ENCODE measurements at places on chromosomes 1 and 21.

GRCh38 chr1:180386745-180387367 is 115.5 kb downstream of the ACBD6 start:
- DNase-seq: peak; percentile 14

DNA sequence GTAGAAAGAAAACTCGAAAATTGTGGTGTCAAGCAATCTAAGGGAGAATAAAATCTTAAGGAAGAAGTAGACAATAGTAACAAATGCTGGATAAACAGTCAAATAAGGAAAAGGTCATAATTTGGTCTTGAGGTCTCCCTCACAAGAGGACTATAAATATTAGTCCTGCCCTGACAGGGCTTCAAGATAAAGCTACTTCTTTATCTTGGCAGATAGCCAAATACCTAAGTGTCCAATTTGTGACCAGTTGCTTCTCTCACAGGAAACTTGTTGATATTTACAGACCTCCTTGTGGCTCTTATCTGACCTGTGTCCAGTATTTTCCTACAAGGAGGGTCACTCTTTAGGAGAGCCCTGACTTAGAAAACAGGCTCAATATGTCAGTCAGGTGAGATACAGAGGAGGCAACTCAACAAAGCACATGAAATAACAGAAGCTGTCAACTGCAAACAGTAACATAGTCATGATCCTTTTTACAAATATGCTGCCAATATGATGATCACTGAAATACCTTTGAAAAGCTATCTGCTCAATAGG is 88.8 kb downstream of the TNNI3K start:
- no peak for DNase-seq

DNA sequence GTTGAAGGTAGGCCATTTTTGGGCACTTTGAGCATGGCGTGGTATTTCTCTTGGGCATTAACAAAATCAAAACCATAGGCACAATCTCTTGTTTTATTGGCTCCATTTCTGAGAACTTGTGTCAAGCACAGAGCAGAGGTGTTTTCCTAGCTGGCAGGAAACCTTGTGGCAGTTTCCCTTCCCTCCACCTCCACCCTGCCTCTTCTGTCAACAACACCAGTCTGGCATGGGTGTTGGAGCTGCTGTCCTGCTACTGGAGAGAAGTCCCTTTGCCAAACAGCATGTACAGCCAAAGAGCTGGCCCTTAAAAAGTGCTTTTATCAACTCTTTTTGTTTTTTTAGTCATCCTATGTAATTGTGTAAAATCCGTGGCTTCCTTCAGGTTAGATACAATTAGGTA is 16.0 kb downstream of the ATP1A1 start:
- DNase-seq: no peak

DNA sequence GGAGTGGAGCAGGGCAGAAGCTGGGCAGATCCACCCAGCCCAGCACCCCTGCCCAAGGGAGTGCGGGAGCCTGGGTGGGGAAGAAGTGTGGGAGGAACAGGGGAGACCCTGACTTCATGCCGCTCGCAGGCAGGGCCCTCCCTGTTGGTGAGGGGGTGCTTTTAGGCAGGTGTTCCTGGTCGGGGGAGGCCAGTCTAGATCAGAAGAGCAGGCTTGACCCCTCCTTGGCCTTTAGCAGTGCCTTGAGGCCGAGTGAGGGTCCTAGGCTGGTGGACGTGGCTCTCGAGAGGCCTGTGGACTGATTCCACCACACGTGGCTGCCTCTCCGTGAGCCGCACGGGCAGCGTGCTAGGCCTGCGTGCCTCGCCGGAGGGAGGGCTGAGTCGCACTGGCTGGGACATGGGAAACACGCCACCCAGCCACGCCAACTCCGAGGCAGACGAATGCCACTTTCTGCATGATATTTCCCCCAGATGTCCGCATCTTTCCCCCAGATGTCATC is 19.4 kb upstream of the COL18A1 start:
- no peak for DNase-seq

- DNase-seq: no peak
These were observed 33.8 kb downstream of the RSPH1 start for GRCh38 chr21:42461881-42462877.

DNA sequence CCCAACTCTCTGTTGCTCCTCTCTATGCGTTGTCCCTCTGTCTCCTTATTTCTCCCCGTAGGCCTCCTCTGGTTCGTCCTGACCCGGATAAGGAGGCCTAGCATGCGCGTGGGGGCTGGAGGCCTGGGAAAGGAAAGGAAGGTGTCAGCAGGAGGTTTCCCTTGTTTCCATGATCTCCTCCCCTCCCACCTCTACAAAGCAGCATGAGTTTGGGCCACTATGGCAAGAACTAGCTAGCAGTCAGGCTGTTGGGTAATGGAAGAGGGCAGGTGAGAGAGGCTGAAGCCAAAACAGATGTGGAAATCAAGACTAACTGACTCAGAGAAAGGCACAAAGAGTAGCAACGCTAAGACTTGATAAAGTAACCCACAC is 687 bp upstream of the SEMA6C start:
- DNase-seq: peak; percentile 50

DNA sequence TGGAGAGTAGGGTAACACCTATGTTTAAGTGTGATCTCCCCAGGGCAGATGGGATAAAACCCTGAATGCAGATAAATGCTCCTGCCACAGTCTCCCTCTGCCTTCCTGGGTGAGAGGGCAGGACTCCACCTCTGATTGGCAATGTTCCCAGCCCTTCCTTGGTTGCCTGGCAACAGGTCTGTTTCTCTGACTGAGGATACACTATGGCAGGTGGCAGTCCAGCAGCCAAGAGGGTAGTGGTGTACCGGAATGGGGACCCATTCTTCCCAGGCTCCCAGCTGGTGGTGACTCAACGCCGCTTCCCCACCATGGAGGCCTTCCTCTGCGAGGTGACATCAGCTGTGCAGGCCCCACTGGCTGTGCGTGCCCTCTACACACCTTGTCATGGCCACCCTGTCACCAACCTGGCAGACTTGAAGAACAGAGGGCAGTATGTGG is at the start of gene DCDC2B:
TSS of gene DCDC2B (plus strand) at position 199 of the 438 bp plus-strand sequence. CDS start at position 204, 5 bp downstream.
- peak; percentile 46 for DNase-seq

DNA sequence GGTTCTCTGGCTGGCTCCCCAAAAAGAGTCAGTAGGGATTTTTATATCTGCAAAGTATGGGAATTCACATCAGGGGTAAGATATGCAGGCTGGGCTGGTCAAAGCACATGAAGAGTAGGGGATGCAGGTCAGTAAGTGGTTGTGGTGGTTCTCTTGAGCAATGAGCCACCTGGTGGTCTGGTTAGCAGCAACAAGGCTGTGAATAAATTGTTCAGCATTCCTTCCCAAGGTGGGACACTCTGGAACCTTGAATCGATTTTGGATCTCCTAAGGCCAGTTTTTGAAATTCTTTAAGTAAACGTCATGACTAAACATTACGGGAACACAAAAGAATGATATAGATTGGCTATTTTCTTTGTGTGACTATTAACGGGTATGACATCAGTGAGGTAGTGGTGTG is 563.0 kb upstream of the NEGR1 start:
- peak; percentile 15 for DNase-seq

- DNase-seq: peak; percentile 93
These were observed 62.3 kb downstream of the OPTC start for GRCh38 chr1:203556047-203556851.

GRCh38 chr1:38523568-38523939 is 336.0 kb downstream of the RRAGC start:
- no peak for DNase-seq

DNA sequence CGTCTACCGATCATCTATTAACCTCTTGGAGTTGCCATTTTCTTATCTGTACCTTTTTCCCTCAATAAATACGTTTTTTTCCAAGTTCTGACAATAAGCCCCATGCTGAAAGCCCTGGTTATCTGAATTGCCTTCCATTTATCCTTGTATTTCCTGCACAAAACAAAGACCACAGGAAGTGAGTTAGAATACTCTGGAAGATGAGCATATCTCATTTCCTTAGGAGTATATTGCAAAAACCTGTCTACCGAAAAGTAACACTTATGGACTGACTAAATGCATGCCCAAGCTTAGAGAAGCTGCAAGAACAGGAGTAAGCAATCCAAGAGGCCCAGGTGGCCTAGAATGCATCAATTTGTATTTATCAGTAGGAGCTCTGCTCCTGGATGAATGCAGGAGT is 39.9 kb downstream of the DIRAS3 start:
- peak; percentile 21 for DNase-seq

DNA sequence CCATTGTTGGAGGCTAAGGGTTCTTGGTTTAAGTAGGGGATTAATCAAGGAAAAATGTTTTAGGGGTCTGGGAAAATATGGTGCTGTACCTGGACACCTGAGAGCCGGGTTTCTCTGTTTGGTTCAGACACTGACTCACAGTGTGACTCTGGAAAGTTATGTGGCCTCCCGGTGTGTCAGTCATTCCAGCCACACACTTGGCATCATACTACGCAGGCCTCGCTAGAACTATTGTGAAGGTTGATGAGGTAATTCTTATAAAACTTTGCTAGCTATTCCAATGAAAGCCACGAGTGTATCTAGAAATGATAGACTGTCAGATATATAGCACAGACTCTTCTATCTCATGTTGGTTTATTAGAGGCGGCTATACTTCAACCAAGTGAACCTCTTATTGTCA is 4.8 kb upstream of the CAMSAP2 start:
- no peak for DNase-seq

- no peak for DNase-seq
These were observed 58.5 kb downstream of the SERBP1 start for GRCh38 chr1:67371681-67372080.

DNA sequence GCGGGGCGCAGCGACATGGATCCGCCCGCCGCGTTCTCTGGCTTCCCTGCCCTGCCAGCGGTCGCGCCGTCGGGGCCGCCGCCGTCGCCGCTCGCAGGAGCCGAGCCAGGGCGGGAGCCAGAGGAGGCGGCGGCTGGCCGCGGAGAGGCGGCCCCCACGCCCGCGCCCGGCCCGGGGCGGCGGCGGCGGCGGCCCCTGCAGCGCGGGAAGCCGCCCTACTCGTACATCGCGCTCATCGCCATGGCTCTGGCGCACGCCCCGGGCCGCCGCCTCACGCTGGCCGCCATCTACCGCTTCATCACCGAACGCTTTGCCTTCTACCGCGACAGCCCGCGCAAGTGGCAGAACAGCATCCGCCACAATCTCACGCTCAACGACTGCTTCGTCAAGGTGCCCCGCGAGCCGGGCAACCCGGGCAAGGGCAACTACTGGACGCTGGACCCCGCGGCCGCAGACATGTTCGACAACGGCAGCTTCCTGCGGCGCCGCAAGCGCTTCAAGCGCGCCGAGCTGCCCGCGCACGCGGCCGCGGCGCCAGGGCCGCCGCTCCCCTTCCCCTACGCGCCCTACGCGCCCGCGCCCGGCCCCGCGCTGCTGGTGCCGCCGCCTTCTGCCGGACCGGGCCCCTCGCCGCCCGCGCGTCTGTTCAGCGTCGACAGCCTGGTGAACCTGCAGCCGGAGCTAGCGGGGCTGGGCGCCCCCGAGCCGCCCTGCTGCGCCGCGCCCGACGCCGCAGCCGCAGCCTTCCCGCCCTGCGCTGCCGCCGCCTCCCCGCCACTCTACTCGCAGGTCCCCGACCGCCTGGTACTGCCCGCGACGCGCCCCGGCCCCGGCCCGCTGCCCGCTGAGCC is 459 bp downstream of the FOXE3 start:
- no peak for DNase-seq

GRCh38 chr1:240027059-240027462 is 64.6 kb upstream of the FMN2 start:
- DNase-seq: peak; percentile 62

DNA sequence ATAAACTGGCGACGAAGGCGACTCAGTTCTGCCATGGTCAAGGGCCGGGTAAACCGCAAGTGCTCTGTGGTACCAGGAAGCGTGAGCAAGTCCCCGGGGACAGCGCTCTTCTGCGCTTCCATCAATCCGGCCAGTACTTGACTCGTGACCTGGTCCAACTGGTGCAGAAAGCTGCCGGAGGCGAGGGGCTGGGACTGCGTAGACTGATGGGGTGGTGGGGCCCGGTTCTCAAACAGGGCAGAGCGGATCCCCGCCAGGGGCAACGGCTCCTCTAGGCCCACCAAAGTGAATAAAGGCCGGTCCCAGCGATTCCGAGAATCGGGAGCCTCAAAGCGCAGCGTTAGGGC is 852 bp downstream of the KTI12 start:
- peak; percentile 84 for DNase-seq

DNA sequence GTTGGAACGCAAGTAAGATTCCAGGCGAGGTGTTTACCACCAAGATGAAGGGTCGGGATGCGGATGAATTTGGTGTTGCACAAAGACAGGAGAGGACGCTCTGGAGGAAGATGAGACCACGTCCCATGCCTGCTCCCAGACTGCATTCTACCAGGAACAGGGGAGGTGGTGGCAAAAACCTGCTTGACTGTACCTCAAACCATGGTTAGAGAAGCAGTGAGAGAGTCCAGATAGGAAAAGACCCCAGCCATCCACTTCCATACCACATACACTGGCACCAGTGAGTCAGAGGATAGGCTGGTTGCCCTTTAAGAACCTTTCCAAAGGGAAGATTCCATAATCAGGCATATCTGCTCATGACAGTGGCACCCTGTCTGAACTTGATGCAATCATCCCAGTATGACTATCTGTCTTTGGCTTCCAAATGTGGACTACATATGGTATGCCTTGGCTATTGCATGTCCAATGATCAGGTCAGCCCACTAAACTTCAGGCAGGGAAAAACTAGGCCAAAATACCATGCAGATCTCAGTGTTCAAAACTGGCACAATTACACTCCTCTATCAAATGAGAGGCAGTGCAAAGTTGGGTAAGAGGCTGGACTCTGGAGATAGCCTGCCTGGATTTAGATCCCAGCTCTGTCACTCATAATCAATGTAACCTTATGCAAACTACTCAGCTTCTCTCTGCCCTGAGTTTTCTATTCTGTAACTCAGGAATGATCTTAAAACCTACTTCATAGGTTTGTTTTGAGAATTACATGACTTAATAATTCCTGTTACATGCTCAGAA is 20.6 kb downstream of the NPR1 start:
- DNase-seq: peak; percentile 86

DNA sequence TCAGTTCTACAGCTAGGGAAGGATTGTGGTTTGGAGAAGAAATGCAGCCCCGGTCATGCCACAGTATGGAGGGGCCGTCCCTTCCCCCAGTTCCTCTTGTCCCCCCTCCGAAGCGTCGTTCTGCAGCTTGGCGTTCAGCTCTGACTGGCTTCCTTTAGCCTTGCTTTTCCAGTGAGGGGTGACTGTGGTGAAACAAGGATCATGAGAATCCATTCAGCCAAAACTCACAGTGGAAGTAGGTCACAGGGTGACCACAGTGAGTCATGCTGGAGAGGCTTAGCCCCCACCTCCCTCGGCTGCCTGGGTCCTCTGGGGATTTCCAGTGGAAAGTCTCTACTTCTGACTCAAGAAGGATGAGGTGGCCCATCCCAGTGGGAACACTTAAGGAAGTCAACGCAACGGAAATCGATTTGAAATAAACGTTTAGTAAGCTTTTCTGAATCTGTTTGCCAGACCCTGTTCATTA is 37.3 kb upstream of the COL6A2 start:
- peak; percentile 100 for DNase-seq
